ENCODE measurements at places on chromosomes 5 and 9.

DNA sequence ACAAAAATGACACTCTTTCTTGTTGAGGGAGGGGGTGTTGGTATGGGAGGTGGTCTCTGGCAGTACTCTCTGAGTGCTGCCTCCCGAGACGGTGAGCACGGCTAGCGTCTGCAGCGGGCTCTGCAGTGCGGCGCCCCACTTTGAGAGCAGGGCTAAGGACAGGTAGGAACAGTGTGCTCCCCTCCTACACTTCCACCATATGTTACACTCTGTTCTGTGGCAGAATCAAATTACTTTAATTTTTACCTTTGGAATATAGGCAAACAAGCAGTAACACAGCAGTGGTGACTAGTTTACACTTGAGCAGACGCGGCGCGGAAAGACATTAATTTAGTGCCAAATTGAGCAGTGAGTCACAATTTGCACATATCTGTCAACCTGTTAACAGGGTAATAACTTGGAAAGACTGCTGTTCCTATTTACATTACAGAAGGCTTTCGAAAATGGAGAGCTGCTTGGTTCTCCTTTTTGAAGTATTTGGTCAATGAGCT, 136.3 kb downstream of the MED27 start:
- no peak for DNase-seq

GRCh38 chr9:83379045-83379444, 159.2 kb downstream of the FRMD3 start:
- DNase-seq, result peak; percentile 33

GRCh38 chr9:121954477-121955140, 138.5 kb downstream of the TTLL11 start:
- DNase-seq, result peak; percentile 40

GRCh38 chr5:87755360-87755759, 342.6 kb upstream of the CCNH start:
- no peak for DNase-seq

GRCh38 chr9:83336706-83337105, 201.5 kb downstream of the FRMD3 start:
- DNase-seq, result peak; percentile 21

- DNase-seq, result no peak
These were observed 39.8 kb downstream of the AK8 start for GRCh38 chr9:132838291-132838690.

DNA sequence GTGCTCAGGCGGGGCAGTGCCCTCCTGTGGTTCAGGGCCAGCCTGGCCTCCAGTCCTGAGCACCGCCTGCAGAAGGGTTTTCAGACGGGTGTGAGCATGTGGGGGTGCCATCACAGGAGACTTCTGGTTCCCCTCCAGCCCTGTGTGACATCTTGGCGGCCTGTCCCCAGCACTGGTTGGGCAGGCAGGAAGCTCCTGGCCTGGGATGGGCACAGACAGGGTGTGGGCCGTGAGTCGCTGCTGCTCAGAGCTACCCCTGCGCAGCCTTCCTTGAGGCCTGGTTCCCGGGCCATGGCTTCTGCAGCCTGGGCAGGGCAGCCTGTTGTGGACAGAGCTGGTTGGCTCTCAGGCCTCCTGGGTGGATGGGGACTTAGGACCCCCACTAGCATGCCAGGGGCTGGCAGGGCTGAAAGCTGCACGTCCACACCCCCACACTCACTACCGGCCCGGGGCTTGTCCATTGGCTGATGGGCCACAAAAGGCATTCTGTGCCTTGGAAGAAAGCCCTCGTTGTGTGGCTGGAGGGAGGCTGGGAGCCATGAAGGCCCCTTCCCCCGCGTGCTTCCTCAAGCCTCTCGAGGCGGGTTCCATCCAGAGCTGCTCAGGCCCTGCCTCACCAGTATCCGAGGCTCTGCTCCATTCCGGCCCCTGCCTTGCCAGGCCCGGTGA, 58.7 kb downstream of the RXRA start:
- peak; percentile 40 for DNase-seq

- no peak for DNase-seq
These were observed 37.9 kb downstream of the STOM start for GRCh38 chr9:121331992-121332685.

- no peak for DNase-seq
These were observed 312.1 kb upstream of the CDH18 start for GRCh38 chr5:20300110-20300509.

DNA sequence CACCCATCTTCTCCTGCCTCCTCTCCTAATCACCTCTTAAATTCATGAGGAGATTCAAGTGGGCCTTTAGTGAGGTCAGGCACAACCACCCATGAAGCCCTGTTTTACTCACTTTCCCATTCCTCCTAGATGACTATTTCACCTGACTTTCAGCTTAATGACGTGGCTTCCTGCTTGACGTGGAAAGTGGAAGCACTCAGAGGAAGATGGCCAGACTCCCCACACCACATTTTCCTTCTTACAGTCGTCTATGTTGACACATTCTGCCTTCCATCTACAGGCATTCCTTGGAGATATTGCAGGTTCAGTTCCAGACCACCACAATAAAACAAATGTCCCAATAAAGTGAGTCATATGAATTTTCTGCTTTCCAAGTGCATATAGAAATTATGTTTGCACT, 146.4 kb upstream of the TAS2R1 start:
- no peak for DNase-seq

DNA sequence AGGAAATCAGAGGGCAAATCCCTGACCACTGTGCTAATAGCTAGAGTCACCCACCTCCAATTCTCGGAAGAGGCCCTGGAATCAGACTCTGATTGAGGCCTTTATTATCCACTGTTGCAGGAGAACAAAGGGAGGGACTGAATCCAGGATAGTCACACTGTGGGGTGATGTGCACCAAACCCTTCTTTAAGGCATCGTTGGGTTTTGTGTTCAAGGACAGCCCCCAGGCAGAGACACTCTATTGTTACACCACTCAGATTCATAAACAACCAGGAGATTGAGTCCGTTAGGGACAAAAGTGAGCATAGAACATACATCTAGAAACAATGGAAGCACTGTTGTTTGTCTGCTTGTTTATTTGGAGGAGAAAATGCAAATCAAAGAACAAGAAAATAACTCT, 124.6 kb upstream of the TBCA start:
- DNase-seq, result no peak

DNA sequence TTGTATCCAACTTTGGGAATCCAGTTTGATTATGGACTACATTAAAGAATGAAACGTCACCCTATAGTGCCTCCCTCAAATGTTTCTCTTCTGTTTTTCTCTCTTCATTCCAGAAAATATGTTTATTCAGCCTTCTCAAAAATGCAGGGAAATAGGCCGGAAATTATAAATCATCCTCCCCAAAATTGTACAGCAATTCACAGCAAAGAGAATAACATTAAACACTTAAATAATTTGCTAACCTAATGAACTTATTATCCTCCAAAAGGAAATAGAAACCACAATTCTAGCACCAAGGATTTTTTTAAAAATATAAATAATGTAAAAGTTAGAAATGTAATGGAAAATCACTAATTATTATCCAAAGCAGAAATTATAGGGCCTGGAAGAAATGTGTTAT, 115.9 kb upstream of the CCNG1 start:
- no peak for DNase-seq

GRCh38 chr5:19496056-19496455, 491.9 kb downstream of the CDH18 start:
- DNase-seq, result no peak

GRCh38 chr9:114895521-114895991, 34.8 kb downstream of the TNFSF8 start:
- DNase-seq, result no peak

GRCh38 chr5:92424785-92425426, 1041.8 kb upstream of the ARRDC3 start:
- no peak for DNase-seq

DNA sequence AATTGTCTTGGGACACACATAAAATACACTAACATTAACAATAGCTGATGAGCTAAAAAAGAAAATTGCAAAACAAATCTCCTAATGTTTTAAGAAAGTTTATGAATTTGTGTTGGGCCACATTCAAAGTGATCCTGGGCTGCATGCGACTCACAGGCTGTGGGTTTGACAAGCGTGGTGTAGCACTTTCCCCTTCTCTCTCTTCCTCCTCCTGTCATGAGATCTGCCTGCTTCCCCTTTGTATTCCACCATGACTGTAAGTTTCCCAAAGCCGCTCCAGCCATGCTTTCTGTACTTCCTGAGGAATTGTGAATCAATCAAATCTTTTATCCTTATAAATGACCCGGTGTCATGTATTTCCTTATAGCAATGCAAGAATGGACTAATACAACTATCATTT, 178.0 kb downstream of the TLR4 start:
- DNase-seq, result no peak

- DNase-seq, result no peak
These were observed 7.8 kb upstream of the TNFAIP8 start for GRCh38 chr5:119347991-119348390.

GRCh38 chr5:98639274-98639673, 134.2 kb upstream of the RGMB start:
- no peak for DNase-seq

- DNase-seq, result no peak
These were observed 45.0 kb downstream of the ELL2 start for GRCh38 chr5:95916687-95917085.

GRCh38 chr5:65066387-65067146, 297.8 kb downstream of the CWC27 start:
- peak; percentile 80 for DNase-seq

- no peak for DNase-seq
These were observed 32.4 kb downstream of the IRF1 start for GRCh38 chr5:132458226-132458560.

GRCh38 chr5:78899922-78900362, 85.2 kb downstream of the ARSB start:
- peak; percentile 60 for DNase-seq

DNA sequence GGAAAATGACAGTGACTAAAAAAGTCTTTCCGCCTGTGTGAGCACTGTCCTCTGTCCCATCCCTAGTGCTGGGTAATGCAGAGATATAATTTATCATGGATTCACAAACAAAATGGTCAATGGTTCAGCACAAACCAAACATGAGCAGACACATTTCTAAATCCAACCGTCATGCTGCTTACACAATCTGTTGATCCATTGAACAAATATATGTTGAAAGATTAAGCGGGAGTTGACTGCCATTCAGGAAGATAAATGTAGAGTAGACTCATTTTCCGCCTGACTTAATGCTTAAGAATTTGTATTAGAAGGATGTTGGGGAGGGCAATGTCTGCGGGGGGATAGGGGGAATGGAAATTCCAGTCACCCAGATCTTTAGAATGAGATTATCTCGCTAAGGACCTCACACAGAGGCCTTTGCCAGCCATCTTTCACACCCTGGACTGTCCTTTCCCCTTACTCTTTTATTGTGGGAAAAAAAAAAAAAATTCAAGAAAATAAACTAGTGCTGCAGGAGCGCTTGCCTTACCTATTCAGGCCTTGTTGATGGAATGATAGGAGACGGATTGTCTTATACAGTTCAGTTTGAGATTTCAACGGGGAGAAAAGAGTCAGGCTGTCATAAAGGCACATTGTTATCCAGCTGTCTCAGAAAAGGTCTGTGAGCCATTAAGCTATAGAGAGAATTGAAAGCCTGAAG, 153.7 kb downstream of the TLE1 start:
- DNase-seq, result no peak

- no peak for DNase-seq
These were observed 9.9 kb downstream of the SLC6A3 start for GRCh38 chr5:1435369-1435768.

GRCh38 chr9:109035684-109036423, 22.6 kb upstream of the CTNNAL1 start:
- DNase-seq, result peak; percentile 56

- no peak for DNase-seq
These were observed 50.8 kb downstream of the ITGA1 start for GRCh38 chr5:52838326-52839015.

DNA sequence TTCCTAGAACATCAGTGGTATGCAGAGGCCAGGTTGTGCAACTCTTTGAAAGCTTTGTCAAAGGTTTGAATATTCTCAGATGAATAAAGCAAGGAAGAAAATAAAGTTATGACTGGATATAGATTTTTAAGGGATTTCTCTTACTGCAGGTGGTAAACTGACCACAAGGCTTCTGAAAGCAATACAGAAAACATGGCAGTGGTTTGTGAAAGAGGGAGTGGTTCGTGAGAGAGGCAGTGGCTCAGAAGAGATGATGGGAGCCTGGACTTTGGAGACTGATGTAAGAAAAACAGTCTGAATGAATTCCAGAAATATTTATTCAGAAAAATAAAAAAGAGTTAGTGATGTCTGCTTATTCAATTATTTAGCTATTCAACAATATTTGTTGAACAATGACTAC, 380.4 kb upstream of the CTNND2 start:
- DNase-seq, result no peak

DNA sequence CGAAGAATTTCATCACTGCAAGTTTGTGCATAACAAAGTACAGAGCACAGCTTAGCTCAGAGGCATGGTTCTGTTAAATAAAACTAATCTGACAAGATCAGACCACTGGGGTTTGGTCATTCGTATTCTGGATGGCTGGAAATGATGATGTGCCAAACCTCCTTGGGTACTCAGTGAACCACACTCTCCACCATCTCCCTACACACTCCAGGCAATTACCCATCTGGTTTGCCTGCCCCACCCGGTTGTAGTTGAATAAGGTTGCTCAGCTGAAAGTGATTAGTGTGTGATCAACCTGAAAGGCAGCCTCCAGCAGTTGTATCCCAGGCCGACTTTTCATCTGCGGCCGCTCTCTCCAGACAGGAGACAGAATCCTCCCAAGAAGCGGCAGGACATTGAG, 371.4 kb downstream of the TLE1 start:
- peak; percentile 82 for DNase-seq

DNA sequence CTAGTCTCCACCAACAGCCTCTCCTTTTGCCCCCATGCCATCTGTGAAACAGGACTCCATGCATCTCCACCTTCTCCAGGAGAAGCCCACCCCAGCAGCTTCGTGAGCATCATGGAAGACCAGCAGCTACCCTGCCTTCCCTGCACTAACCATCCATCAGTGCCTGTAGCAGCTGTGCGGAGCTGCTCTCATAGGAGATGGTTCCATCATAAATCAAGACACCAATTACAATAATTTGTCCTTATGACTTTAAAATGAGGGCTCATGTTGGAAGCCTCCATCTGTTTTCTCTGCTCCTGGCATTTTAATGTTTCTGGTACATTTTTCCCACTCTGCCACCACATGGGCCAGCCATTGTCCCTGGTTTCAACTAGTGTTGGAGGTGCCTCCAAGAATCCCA, 69.9 kb downstream of the FGF1 start:
- no peak for DNase-seq

DNA sequence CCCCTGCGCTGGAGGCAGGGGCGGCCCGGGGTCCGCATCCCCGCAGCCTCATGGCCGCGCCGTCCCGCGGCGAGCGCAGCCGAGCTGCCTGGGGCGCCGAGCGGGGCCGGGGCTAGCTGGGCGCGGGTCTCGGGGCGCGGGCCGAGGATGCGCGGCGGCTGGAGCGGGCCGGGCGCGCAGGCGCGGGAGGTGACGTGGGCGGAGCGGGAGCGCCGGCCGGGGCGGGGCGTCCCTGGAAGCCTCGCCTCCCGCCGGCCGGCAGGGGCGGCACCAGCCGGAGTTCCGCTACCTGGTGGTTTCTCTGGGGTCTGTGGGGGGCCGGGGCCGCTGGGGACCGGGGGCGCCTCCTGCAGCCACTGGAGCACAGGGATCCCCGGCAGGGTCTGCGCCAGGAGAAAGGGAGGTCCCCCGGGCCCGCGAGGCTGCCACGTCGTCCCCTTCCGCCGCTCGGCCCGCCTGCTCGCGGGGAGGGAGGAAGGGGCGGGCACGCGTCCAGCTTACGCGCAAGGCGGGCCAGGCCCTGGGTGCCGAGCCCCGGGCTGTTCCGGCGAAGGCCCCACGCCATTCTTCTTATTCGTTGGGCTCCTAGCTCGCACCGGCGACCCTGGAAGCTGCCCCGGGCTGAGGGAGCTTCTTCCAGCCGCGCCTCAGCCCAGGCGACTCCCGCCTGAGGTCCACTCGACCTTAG, at the start of gene LPCAT1:
TSS of gene LPCAT1 (minus strand) at position 168 of the 688 bp plus-strand sequence. CDS start at position 52, 116 bp downstream.
- DNase-seq, result peak; percentile 67

Measured in myocyte (in vitro differentiated cells).